Osteoblast (primary cell): ENCODE measurements at places on chromosomes 2 and 18. TPM values are rescaled to one million over a fixed set of nuclear protein-coding genes. Genes with fewer than 3 reads are reported as not detected.
A peak's percentile ranks its signal among the peaks of the same experiment; 100 is the strongest.

- DNase-seq = no peak
- H3K4me3 ChIP-seq = no peak overlapping the region
- no peaks in the 10 kb centered on the region for H3K27me3 ChIP-seq
- no peak overlapping the region for H3K27ac ChIP-seq
Measured at GRCh38 chr18:70461323-70462077, 172.7 kb downstream of the SOCS6 start.

DNA sequence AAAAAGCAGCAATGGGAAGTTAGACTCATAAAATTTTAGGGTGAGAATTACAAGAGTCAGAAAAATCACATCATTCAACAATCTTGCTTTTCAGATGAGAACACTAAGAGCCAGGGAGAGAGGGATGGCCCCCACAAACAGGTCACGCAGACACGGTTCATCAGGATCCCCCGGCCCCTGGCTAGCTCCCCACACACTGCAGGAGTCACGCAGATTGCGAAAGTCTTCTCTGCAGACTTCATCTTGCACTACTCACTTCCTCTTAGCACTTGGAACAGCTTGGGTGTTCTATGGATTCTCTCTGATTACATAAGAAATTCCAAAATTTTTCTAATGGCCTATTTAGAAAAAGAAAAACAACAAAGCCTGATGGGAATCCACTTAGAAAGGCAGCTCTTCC, 21.6 kb upstream of the SULT1C2 start:
- no peak for DNase-seq
- H3K27me3 ChIP-seq = no peaks in the 10 kb centered on the region

The SERPINB3 gene
- total RNA-seq = not detected in 2 replicates

The MSTN gene
- total RNA-seq = under 0.01 TPM in 1 of 2 replicates, not detected in the other

DNA sequence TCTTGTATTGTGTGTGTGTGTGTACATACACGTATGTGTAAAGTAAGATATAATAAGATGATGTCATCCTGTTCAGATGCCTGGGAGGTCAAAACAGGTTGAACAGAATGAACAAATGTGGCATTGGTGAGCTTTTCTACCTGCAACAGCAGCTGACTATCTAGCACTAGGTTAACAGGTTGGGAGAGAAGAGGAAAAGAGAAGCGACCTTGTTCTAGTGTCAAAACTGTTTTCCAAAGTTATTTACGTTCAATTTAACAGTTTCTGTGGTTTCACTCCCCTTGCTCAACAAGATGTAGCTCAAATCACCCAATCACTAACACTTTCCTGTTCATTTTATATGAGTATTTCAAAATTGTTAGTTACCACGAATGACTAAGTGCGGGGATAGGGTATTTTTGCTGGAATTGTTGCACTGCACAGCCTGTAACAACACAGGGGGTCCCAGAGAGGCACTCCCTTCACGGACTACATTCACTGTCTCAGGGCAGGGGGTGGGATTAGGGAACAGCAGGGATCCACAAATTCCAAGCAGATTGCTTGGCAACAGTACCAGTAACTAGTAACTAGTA, 67.5 kb upstream of the DTNB start:
- no peaks in the 10 kb centered on the region for H3K4me1 ChIP-seq
- H3K4me3 ChIP-seq = no peak overlapping the region
- H3K27me3 ChIP-seq = no peaks in the 10 kb centered on the region
- DNase-seq = no peak

The C1QL2 gene
- total RNA-seq = not detected in 2 replicates

GRCh38 chr2:100270381-100271146, 51.7 kb downstream of the LONRF2 start:
- H3K4me1 ChIP-seq = no peaks in the 10 kb centered on the region
- H3K36me3 ChIP-seq = no peaks in the 10 kb centered on the region
- no peak overlapping the region for H3K27ac ChIP-seq
- peaks cover 7% of the 10 kb centered on the region for H3K27me3 ChIP-seq

- H3K27me3 ChIP-seq = no peaks in the 10 kb centered on the region
- H3K27ac ChIP-seq = no peak overlapping the region
- H3K36me3 ChIP-seq = no peaks in the 10 kb centered on the region
- peak; percentile 19 for DNase-seq
Measured at GRCh38 chr2:190177249-190178040, 114.9 kb upstream of the MSTN start.

DNA sequence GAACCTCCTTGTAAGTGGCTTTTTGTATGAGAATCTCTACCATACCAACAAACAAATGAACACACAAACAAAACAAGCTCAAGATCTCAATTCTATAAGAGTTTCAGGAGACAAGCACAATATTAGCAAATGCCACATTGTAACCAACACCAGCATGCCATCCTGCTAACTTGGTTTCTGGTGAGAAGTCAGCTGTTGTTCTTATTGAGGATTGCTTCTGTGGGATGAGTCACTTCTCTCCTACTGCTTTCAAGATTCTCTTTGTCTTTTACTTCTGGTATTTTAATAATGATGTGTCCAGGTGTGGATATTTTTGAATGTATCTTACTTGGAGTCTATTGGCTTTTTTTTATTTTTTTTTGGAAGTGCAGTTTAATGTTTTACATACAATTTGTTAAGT, 131.7 kb downstream of the BCL2L11 start:
- no peak overlapping the region for H3K27ac ChIP-seq
- no peak for DNase-seq
- no peak overlapping the region for H3K4me3 ChIP-seq
- H3K4me1 ChIP-seq = peaks cover 8% of the 10 kb centered on the region
- peaks cover 10% of the 10 kb centered on the region for H3K36me3 ChIP-seq

GRCh38 chr2:176553685-176554100, 284.5 kb downstream of the MTX2 start:
- H3K27me3 ChIP-seq = peaks cover 9% of the 10 kb centered on the region
- H3K36me3 ChIP-seq = no peaks in the 10 kb centered on the region
- DNase-seq = no peak
- H3K4me1 ChIP-seq = peaks cover 26% of the 10 kb centered on the region
- H3K27ac ChIP-seq = peak overlapping the region; percentile 90
- H3K4me3 ChIP-seq = peak overlapping the region; percentile 76

The KCNJ13 gene
- total RNA-seq = not detected in 2 replicates

DNA sequence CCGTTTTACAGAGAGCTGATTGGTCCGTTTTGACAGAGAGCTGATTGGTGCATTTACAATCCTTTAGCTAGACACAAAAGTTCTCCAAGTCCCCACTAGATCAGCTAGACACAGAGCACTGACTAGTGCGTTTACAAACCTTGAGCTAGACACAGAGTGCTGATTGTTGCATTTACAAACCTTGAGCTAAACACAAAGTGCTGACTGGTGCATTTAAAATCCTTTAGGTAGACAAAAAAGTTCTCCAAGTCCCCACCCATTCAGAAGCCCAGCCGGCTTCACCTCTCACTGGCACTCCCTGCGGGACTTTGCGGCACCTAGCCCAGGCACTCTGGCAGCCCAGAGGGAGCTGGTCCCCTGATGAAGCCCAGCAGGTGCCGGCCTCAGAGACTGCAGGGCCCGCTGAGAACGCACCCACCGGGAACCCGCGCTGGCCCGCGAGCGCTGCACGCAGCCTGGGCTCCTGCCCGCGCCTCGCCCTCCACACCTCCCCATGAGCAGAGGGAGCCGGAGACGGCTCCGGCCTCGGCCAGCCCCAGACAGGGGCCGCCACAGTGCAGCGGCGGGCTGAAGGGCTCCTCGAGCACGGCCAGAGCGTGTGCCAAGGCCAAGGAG, 508.1 kb upstream of the CHAC2 start:
- H3K4me1 ChIP-seq = no peaks in the 10 kb centered on the region
- no peak overlapping the region for H3K4me3 ChIP-seq
- no peak for DNase-seq
- H3K27ac ChIP-seq = no peak overlapping the region
- H3K27me3 ChIP-seq = no peaks in the 10 kb centered on the region

GRCh38 chr2:191740016-191740419, 62.1 kb downstream of the NABP1 start:
- H3K4me3 ChIP-seq = no peak overlapping the region
- H3K27me3 ChIP-seq = peaks cover 6% of the 10 kb centered on the region
- H3K36me3 ChIP-seq = no peaks in the 10 kb centered on the region
- no peak overlapping the region for H3K27ac ChIP-seq
- DNase-seq = no peak

The SLC4A5 gene
- total RNA-seq = 0.36 and 2.7 TPM in 2 replicates

- no peak for DNase-seq
- H3K36me3 ChIP-seq = no peaks in the 10 kb centered on the region
- no peak overlapping the region for H3K27ac ChIP-seq
- peaks cover 24% of the 10 kb centered on the region for H3K27me3 ChIP-seq
Measured at GRCh38 chr2:26318950-26319349, 27.0 kb upstream of the SELENOI start.

The DYSF gene
- total RNA-seq = 2.7 and 4.3 TPM in 2 replicates

The MAL gene
- total RNA-seq = not detected in 2 replicates

DNA sequence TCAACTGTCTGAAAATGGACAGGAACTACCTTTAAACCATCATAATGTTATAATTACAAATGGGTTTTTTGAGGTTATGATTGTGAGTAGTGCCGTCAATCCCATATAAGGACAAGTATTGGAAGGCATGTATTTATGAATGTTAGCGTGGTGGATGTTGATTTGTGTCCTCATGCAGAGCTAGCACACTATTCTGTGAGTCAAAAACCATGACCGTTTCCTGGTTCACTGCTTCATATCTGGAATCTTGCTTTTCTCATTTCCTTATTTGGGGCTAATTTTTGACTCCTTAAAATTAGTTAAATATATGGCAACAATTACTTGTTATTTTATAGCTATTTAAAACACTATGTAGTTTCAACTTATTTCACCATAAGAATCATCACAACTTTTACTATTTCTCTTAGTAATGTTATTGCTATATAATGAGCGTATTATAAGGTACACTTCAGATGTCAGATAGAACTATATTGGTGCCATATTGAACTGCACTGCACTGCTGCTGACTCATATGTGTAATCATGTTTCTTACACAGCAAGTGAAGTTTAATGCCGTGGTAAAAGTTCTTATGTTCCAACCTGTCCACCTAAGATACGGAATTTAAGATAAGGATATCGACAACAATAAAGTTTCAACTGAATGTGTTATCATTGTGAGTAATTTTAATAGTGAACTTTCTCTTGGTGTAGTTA, 192.8 kb downstream of the PTGR3 start:
- no peaks in the 10 kb centered on the region for H3K36me3 ChIP-seq
- H3K27ac ChIP-seq = no peak overlapping the region
- H3K4me3 ChIP-seq = no peak overlapping the region

The MTIF2 gene
- total RNA-seq = 45.6 and 51.9 TPM in 2 replicates

DNA sequence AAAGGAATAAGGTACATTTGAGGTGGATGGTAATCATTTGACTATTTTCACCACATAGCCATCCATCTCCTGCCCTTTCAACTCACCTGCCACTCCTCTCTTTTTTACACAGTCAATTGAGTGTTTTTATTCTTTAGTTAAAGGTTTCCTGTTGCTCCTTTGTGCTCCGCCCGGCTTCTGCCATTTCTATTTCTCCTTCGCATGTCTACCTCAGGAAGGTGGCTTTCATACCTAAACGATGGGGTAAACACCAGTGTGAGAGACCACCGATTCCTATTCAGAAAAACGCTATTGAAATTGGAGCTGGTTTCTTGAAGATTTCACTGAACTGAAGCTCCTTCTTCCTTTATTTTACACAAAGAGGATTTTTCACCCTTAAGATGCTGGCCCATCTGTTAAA, 1628.0 kb upstream of the PIK3C3 start:
- no peak overlapping the region for H3K4me3 ChIP-seq
- DNase-seq = no peak
- H3K27ac ChIP-seq = no peak overlapping the region
- H3K36me3 ChIP-seq = no peaks in the 10 kb centered on the region

The CMPK2 gene
- 2.1 and 2.2 TPM in 2 replicates for total RNA-seq

The CHST10 gene
- total RNA-seq = 7.2 and 11.8 TPM in 2 replicates

- H3K4me1 ChIP-seq = no peaks in the 10 kb centered on the region
- no peaks in the 10 kb centered on the region for H3K27me3 ChIP-seq
- no peak overlapping the region for H3K27ac ChIP-seq
- DNase-seq = no peak
Measured at GRCh38 chr2:206054952-206055351, 31.0 kb downstream of the INO80D start.

The KATNAL2 gene
- 4.3 and 5.0 TPM in 2 replicates for total RNA-seq

The TMEM247 gene
- total RNA-seq = not detected in 2 replicates

DNA sequence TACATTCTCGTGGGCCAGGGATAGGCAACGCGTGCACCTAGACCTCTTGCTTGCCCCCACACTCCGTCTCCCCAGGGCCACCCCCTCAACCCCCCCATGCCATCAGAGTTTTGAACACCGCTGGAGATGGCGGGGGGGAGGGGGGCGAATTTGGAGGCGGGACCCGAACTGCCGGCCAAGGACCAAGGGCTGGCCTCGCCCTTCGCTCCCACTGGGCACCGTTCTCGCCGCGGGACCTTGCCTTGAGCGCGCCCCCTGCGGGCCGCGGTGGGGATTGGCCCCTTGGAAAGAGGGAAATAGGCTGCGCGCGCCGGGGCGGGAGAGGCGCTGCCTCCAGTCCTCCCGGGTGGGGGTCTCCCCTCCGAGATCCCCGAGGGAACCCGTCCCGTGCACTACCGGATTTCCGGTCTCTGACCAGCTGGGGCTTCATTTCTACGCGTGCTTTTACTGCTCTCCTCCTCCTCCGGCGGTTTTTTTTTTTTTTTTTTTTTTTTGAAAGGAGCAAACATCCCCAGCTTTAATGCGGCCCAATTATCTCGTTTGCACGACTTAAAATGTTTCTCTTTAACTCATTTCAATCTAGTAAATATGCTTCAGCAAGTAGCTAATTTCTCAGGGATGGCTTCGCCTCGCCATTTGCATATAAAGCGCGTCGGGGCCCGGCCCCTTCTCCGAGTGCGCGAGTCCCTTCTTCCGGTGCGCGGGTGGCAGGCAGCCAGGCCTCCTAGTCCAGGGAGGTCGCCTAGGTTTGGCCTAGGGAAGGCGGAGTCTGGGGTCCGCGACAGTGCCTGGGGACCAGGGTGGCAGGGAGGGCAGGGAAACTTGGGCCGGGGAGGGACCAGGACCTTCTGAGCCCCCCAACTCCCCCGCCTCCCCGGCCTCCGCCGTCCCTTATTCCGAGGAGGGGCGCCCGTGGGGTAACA, 10.0 kb upstream of the GBX2 start:
- H3K36me3 ChIP-seq = no peaks in the 10 kb centered on the region
- H3K4me1 ChIP-seq = peaks cover 17% of the 10 kb centered on the region
- peak; percentile 99 for DNase-seq
- peak overlapping the region; percentile 59 for H3K4me3 ChIP-seq
- H3K27me3 ChIP-seq = peaks cover 25% of the 10 kb centered on the region

- peaks cover 52% of the 10 kb centered on the region for H3K4me1 ChIP-seq
- H3K27ac ChIP-seq = peak overlapping the region; percentile 97
- H3K36me3 ChIP-seq = no peaks in the 10 kb centered on the region
- H3K27me3 ChIP-seq = no peaks in the 10 kb centered on the region
Measured at GRCh38 chr2:75608684-75609333, 37.8 kb upstream of the MRPL19 start.

DNA sequence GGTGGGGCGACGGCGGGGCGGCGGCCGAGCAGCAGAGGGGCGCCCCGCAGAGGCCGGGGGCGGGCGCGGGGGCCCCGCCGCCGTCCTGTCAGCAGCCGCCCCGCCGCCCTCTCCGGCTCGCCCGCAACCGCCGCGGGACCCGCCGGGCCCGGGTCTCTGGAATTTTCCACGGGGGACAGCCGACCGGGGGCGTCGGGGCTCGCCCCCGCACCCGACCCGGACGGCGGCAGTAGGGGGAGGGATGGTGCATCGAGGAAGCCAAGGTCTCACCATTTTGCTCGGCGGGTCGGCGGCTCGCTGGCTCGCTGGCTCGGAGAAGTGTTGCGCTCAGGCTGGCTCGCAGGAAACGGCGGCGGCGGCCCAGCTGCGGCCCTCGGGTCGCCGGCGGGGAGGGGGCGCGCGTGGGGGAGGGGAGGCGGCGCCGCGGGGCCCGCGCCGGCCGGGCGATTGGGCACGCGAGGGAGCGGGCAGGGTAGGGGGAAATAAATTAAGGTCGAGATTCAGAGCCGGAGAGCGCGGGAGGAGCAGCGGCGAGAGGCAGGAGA, 405 bp downstream of the PPP3R1 start:
- peak overlapping the region; percentile 93 for H3K27ac ChIP-seq
- H3K4me3 ChIP-seq = peak overlapping the region; percentile 94
- no peaks in the 10 kb centered on the region for H3K27me3 ChIP-seq
- no peaks in the 10 kb centered on the region for H3K36me3 ChIP-seq

The VSNL1 gene
- 0.29 and 0.36 TPM in 2 replicates for total RNA-seq
